Islet precursor cell (in vitro differentiated cells): ENCODE measurements at places on chromosomes 3 and 15.

DNA sequence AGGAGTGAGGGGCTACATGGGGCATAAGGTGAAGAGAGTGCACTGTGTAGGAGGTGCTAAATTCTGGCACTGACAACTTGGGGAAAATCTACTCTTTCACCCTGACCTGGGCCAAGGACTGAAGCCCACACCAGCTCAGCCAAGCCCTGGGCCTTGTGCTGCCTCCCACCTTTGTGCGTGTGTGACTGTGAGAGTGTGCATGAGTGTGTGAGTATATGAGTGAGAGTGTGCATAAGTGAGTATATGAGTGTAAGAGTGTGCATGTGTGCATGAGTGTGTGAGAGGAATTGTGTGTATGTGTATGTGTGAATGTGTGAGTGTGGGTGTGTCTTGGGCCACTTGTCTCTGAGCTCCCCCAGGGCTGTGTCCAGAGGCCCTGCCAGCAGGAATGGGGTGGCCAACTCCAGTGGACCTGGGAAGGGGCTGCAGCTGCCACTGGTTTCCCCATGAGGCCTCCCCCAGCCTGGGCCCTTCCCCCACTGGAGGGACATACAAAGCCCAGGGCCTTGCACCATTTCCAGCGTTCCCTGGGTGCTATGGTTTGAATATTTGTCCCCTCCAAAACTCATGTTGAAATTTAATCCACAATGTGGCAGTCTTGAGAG lies 15.2 kb downstream of the C3orf22 start:
- DNase-seq: no peak

DNA sequence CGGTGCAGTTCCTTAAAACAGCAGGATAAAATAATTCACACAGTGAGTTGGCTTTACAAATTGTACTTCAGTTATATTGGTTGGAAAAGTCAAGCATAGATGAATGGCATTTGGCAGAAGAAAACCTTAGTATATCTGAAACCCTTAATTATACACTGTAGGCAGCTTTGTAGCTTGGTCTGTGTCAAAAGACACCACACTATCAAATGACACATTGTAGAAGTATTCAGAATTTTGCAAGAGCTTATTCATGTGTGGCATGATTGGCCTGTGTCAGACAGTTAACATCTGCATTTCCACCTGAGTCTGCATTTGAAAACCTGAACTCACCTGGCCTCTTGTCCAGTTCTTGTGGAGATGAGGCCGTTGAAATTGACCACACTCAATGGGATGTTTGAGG lies 13.8 kb downstream of the TMEM266 start:
- DNase-seq: no peak

DNA sequence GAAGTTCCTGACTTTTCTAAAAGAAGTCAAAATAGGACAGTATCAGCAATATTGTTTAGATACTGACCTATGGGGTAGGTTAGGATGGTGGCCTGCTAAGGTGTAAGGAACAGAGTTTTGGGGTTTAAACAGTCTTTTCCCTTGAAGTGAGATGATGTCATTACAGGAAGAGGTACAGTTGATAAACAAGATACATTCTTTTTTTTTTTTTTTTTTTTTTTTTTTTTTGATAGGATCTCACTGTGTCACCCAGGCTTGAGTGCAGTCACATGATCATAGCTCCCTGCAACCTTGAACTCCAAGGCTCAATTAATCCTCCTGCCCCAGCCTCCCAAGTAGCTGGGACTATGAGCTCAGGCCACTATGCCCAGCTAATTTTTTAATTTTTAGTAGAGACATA lies 33.3 kb downstream of the SLC25A36 start:
- DNase-seq: no peak

DNA sequence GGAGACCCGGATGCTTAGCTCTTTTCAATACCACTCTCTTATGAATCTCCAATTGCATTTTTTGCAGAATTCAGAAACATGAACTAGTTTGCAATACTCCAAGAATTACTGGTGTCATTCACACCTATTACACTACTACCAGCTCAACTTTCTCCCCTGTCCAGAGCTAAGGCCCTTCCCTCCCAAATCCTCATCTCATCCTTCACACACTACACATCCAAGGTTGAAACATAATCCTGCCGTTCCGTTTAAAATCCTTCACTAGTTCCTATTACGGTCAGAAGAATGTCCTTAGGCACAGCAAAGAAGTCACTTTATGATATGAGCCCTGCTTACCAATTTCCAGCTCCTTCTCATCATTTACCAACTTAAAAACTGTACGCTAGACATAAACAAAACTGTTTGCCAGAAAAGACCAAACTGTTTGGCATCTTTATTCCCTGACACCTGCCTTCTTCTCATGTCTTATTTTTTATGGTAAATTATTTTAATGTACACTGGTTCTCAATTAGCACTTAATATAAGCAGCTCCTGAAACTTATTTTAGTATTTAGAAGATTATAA lies 22.6 kb downstream of the TBL1XR1 start:
- no peak for DNase-seq

GRCh38 chr3:71987828-71988227 lies 202.9 kb upstream of the PROK2 start:
- peak; percentile 56 for DNase-seq

DNA sequence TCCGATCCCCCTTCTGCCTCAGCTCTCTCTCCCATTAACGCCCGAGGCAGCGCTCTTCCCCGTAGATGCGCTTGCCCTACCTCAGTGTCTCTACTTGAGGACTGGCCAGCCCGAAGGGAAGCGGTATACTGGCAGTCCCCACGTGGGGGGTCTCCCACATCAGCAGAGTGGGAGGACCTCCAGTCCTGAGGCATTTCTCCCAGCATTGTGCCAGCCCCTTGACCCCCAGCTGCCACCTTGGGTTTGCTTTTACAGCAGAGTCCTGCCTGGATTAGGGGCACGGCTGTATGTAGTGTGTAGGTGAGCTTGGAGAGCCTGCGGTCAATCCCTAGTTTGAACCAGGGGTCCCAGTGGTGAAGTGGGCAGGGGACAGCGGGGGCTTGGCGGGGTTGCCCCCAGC lies 767 bp downstream of the SEMA3F start:
- no peak for DNase-seq

DNA sequence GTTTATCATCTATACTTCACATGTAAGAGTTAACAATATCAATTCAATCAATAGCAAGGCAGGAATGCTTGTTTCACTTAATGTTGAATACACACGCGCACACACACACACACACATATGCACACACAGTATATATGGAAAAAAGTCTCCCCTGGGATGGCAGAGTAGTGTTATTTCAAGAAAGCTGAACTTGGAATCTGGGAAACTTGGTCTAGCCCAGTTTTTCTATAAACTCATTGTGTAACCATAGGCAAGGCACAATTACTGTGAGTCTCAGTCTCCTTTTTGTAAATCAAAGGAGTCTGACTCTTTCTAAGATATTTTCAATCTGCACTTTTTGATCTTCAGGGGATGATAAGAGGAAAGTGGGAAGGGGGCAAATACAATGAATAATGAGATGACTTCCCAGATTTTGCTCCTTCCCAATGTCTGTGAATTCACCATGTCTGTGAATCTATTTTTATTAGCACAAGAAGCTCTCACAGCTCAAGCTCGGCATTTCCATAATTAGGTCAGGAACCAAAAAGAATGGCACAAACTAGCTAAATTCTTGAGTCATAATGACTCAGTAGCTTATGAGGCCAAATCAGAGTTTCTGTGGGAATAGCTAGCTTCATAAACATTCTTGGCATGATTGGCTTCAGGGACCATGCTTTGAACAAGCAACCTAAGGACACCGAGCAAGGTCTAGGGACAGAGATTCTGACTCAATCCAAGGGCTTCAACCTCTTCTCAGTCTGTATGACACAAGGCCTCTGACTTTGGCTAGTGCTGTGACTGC lies 227.4 kb upstream of the DCBLD2 start:
- no peak for DNase-seq

DNA sequence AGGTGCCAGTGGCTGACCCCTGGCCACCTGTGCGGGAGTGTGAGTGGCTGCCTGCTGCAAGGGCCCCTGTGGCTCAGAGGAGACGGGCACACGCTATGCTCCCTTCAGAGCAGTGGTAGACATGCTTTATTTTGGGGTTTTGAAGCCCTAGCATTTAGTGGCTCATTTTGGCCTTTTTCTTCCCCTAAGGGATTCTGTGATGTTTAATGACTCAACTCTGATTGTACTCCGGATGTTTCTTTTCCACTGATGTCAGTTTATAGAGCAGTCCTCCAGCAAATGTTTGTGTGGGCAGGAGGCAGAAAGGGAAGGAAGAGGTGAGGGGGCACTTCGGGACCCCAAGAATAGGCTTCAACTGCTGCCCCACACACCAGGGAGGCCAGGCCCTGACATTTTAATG lies 288.9 kb upstream of the C2CD4B start:
- DNase-seq: no peak

- DNase-seq: no peak
Measured at GRCh38 chr3:133944641-133945380, 49.1 kb upstream of the RAB6B start.

DNA sequence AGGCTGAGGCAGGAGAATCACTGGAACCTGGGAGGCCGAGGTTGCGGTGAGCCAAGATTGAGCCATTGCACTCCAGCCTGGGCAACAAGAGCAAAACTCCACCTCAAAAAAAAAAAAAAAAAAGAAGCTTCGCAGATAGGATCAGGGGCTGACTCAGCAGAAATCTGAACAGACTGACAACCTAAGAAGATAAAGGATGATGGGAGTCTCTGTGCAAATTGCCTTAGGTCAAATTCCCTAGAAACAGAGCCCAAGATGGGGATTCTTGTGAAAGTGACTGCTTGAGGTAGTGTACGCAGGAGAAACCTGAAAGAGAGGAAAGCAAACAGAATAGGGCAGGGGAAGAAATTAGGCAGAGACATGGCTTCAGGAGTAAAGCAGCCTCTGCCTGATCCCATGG lies 160.8 kb upstream of the LRIG1 start:
- DNase-seq: peak; percentile 58

DNA sequence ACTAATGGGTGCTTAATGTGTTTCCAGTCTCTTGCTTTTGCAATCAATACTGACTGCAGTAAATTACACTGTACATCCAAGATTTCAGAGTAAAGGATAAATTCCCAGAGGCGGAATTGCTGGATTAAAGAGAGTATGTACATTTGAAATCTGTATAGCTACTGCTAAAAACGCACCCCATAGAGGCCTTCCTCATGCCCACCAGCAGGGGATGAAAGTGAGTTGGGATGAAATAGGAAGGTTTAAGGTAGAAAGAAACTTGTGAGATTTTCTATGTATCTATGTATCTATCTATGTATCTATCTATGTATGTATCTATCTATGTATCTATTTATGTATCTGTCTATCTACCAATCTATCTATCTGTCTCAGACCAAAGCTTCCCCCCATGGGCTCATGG lies 28.4 kb downstream of the TMEM44 start:
- DNase-seq: no peak

DNA sequence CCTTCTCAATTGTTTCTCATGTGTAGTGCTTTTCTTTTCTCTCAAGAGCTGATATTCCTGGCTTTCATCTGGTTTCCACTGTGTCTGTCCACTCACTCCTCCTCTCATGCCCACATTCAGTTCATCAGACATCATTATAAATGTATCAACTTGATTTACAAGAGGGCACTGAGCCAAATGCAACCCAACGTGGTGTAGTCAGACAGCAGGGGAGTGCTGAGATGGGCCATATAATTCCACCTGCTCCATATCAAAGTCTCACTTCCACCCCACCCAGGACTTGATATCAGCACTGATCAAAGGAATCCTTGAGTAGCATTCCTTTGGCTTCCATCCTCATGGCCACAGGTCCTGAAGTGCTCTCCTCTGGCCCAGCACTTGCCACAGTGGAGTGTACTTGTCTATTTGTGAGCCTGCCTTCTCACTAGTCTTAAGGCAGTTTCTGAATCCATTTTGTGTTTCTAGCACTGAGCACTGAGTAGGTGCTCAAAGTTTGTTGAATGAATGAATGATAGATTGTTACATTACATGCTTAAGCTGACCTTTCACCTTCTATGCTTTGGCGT lies 252.8 kb downstream of the CLSTN2 start:
- no peak for DNase-seq

GRCh38 chr3:126467611-126467955 lies 8.1 kb downstream of the ZXDC start:
- DNase-seq: no peak

DNA sequence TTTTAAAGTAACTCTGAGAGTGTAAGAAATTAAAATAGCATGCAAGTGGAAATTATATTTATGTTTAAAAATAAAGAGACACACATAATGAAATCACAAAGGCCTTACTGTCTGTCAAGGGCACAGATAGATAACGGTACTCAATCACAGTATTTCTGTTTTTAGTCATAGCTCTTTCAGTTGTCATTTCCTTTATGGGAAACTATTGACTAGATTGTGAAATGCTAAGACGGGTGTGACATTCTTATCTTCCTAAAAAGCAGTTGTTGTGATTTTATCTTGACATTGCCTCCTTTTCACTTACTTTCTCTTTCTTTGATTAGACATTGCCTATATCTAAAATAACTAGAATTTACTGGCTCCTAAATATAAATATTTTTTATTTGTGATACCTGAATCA lies 100.1 kb upstream of the PLSCR5 start:
- DNase-seq: no peak

GRCh38 chr3:188278717-188279324 lies 124.9 kb downstream of the LPP start:
- DNase-seq: no peak

DNA sequence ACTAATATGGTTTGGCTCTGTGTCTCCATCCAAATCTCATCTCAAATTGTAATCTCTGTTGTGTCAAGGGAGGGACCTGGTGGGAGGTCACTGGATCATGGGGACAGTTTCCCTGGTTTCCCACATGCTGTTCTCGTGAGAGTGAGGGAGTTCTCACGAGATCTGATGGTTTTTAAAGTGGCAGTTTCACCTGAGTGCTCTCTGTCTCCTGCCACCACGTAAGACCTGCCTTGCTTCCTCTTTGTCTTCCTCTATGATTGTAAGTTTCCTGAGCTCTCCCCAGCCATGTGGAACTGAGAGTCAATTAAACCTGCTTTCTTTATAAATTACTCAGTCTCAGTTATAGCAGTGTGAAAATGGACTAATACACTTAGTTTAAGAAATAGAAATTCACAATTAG lies 228.9 kb downstream of the CD47 start:
- DNase-seq: no peak

GRCh38 chr3:15919971-15920370 lies 122.2 kb upstream of the ANKRD28 start:
- no peak for DNase-seq

- peak; percentile 49 for DNase-seq
Measured at GRCh38 chr3:14151471-14152083, 26.7 kb downstream of the TMEM43 start.

GRCh38 chr15:29480278-29480677 lies 210.7 kb upstream of the NSMCE3 start:
- peak; percentile 22 for DNase-seq

DNA sequence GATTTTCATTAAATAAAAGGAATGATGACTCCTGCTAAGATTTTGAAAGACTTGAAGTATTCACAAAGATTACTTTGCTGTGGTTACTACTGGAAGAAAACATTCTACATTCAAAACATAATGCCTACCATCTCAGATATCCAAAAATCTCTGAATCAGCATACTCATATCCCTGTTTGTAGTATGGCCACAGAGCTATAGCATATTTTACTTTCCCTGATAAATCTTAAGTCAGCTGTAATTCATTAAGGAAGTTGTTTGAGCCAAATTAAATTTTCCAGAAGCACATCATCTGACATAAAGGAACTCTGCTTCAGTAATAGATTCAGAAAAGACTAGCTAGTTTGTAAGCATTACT lies 942.0 kb downstream of the ROBO1 start:
- DNase-seq: no peak
